Osteocyte (in vitro differentiated cells): ENCODE measurements at places on chromosomes 1 and 21. TPM values are rescaled to one million over a fixed set of nuclear protein-coding genes. Genes with fewer than 3 reads are reported as not detected.
A peak's percentile ranks its signal among the peaks of the same experiment; 100 is the strongest.

- no peak overlapping the region for H3K27ac ChIP-seq
- no peaks in the 10 kb centered on the region for H3K36me3 ChIP-seq
- no peak overlapping the region for H3K4me3 ChIP-seq
- no peaks in the 10 kb centered on the region for H3K4me1 ChIP-seq
- no peak for DNase-seq
Observed at GRCh38 chr1:75085931-75086330, 48.3 kb upstream of the LHX8 start.

GRCh38 chr1:115280064-115280463 lies 58.0 kb downstream of the NGF start:
- H3K4me3 ChIP-seq = no peak overlapping the region
- H3K36me3 ChIP-seq = peaks cover 4% of the 10 kb centered on the region
- H3K27ac ChIP-seq = peak overlapping the region; percentile 33
- H3K27me3 ChIP-seq = no peaks in the 10 kb centered on the region
- peaks cover 36% of the 10 kb centered on the region for H3K4me1 ChIP-seq

GRCh38 chr1:47031059-47031458 lies 7.6 kb downstream of the CYP4X1 start:
- peaks cover 2% of the 10 kb centered on the region for H3K27me3 ChIP-seq
- H3K27ac ChIP-seq = peak overlapping the region; percentile 19
- no peaks in the 10 kb centered on the region for H3K36me3 ChIP-seq
- no peak for DNase-seq
- peaks cover 20% of the 10 kb centered on the region for H3K4me1 ChIP-seq
- no peak overlapping the region for H3K4me3 ChIP-seq

GRCh38 chr21:42381347-42381984 lies 14.4 kb downstream of the TMPRSS3 start:
- DNase-seq = no peak
- peaks cover 16% of the 10 kb centered on the region for H3K27me3 ChIP-seq
- H3K4me3 ChIP-seq = no peak overlapping the region
- H3K36me3 ChIP-seq = peaks cover 2% of the 10 kb centered on the region
- H3K27ac ChIP-seq = no peak overlapping the region
- no peaks in the 10 kb centered on the region for H3K4me1 ChIP-seq

GRCh38 chr1:179080866-179081686 lies 794 bp upstream of the TOR3A start:
- H3K4me1 ChIP-seq = peaks cover 24% of the 10 kb centered on the region
- peak overlapping the region; percentile 90 for H3K27ac ChIP-seq
- H3K36me3 ChIP-seq = peaks cover 1% of the 10 kb centered on the region

DNA sequence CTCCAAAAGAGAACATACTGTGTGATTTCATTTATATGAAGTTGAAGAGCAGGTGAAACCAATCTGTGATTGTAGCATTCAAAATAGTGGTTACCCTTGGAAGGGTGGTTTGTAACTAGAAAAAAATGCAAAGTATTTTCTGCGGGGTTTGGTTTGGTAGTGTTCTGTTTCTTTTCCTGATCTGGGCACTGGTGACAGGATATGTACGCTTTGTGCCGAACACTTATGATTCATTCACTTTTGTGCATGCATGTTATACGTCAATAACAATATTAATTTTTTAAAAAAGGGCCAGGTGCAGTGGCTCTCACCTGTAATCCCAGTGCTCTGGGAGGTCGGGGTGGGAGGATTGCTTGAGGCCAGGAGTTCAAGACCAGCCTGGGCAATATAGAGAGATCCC lies 63.8 kb downstream of the CD34 start:
- no peak for DNase-seq
- peaks cover 20% of the 10 kb centered on the region for H3K4me1 ChIP-seq

DNA sequence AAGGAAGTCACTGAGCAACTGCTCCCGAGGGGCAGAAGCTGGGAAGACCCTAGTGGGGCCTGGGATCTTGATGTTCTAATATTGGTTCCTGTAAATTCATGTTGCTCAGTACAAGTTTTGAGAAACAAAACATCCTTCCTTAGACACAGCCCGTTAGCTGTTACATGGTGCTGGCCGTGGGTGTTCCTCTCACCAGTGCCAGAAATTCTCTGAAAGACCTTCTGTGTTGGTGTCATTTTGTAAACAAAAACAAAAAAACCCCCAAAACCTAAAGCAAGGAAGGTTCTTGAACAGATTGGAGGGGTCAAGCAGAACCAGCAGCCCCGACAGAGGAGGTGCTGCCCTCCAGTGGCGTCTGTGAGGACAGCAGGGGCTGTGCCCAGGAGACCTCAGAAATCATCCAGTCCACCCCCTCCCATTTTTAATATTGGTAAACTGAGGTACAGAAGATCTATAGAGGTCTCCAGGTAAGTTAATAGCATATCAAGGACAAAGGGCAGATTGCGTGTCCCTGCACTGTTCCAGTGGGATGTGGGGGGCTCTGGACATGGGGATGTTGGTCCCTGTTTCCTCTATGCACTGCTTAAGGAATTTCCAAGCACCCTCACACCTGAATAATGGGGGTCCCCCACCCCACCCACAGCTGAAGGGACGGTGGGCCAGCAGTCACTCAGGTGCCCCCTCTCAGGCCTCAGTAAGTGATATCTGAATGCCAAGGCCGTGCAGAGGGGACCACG lies 38.2 kb downstream of the SLC2A7 start:
- H3K36me3 ChIP-seq = no peaks in the 10 kb centered on the region
- H3K27me3 ChIP-seq = no peaks in the 10 kb centered on the region
- H3K4me1 ChIP-seq = peaks cover 13% of the 10 kb centered on the region
- DNase-seq = no peak
- H3K27ac ChIP-seq = no peak overlapping the region

- H3K27me3 ChIP-seq = no peaks in the 10 kb centered on the region
- H3K4me1 ChIP-seq = peaks cover 63% of the 10 kb centered on the region
- no peaks in the 10 kb centered on the region for H3K36me3 ChIP-seq
- H3K27ac ChIP-seq = peak overlapping the region; percentile 99
Observed at GRCh38 chr1:22749919-22750684, 39.5 kb downstream of the EPHB2 start.

GRCh38 chr1:246784621-246785493 lies 60.6 kb downstream of the SCCPDH start:
- H3K4me1 ChIP-seq = peaks cover 39% of the 10 kb centered on the region
- peaks cover 14% of the 10 kb centered on the region for H3K36me3 ChIP-seq
- H3K27me3 ChIP-seq = no peaks in the 10 kb centered on the region
- peak overlapping the region; percentile 75 for H3K27ac ChIP-seq
- peak overlapping the region; percentile 36 for H3K4me3 ChIP-seq

DNA sequence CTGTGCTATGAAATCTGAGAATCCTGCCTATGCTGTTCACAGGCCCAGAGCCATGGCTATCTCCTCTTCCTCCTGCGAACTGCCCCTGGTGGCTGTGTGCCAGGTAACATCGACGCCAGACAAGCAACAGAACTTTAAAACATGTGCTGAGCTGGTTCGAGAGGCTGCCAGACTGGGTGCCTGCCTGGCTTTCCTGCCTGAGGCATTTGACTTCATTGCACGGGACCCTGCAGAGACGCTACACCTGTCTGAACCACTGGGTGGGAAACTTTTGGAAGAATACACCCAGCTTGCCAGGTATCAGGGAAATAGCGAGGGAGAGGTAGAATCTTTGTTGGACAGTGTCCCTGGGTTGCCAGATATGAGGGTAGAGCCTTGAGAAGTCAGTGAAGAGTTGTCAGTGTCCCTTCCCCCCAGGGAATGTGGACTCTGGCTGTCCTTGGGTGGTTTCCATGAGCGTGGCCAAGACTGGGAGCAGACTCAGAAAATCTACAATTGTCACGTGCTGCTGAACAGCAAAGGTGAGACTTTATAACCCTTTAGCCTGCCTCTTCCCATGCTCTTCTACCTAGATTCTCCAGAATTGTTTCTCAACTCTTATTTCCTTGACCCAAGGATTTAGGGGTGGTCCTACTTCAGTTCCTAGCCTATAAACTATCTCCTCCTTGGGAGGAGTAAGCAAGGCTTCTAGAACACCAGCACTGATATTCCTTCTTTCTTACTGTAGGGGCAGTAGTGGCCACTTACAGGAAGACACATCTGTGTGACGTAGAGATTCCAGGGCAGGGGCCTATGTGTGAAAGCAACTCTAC lies 1.4 kb downstream of the NIT1 start:
- H3K27me3 ChIP-seq = no peaks in the 10 kb centered on the region
- no peak for DNase-seq
- peaks cover 41% of the 10 kb centered on the region for H3K4me1 ChIP-seq
- peak overlapping the region; percentile 94 for H3K27ac ChIP-seq
- H3K36me3 ChIP-seq = peaks cover 28% of the 10 kb centered on the region

DNA sequence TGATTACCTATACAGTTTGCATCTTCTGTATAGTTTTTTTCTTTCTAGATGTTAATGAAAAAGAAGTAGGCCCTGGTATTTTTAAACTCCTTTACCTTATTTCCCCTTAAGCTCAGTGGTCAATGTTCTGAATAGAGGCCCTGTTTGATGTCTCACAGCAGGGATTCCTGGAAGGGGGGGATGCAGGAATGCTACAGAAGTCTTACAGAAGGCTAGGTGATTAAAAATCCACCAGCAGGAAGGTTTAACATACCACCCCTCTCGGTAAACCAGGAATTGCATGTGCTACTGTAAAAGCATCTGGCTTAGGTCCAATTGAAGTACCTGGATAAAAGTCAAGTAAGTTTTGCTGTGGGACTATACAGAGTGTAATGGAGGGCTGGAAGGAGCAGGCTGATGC lies 78.3 kb downstream of the NOS1AP start:
- peaks cover 5% of the 10 kb centered on the region for H3K27me3 ChIP-seq
- no peak for DNase-seq
- no peak overlapping the region for H3K4me3 ChIP-seq
- H3K4me1 ChIP-seq = no peaks in the 10 kb centered on the region

DNA sequence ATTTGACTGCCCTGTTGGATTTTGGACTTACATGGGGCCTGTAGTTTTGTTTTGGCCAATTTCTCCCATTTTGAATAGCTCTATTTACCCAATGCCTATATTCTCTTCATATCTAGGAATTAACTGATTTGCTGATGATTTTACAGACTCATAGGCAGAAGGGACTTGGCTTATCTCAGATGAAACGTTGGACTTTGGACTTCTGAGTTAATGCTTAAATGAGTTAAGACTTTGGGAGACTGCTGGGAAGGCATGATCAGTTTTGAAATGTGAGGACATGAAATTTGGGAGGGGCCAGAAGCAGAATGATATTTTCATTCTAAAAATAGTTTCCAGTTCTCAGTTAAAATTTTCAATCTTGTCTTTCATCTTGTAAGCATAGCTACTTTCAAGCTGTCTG lies 222.3 kb downstream of the COP1 start:
- peaks cover 57% of the 10 kb centered on the region for H3K36me3 ChIP-seq
- H3K4me3 ChIP-seq = no peak overlapping the region
- no peak overlapping the region for H3K27ac ChIP-seq
- no peak for DNase-seq
- H3K27me3 ChIP-seq = no peaks in the 10 kb centered on the region

DNA sequence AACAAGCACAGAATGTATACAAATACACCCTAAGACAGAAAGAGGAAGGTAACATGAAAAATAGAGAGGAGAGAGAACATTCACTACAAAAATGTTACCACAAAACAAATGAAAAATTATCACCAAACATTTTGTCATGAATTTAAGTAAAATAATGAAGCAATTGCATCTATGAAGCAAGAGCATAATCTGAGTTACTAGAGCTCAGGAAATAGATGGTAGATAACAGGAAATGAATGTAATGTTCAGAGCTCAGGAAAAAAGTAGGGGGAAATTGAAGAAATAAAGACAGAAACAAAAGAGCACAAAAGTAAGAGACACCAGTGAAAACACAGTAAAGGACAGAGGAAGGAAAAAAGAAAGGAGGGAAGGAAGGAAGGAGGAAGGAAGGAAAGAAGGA lies 19.4 kb downstream of the SEC16B start:
- DNase-seq = no peak
- no peak overlapping the region for H3K4me3 ChIP-seq
- H3K27me3 ChIP-seq = no peaks in the 10 kb centered on the region

DNA sequence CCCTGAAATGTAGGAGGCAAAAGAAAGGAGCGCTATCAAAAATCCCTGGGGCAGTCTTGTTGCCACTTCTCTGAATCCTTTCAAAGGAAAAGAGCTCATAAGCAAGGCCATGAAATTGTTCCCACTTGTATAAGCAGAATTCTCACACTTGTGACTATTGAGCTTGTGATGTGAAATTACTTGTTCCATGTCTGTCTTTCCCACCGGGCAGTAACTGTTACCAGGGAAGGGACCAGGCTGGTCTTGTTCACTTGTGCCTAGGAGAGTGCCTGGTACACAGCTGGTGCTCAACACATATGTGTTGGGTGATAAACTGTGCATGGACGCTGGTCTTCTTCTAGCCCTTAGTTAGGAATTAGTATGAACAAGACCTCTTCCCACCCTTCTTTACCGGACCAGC lies 150.6 kb downstream of the CDC7 start:
- no peaks in the 10 kb centered on the region for H3K36me3 ChIP-seq
- DNase-seq = no peak
- peak overlapping the region; percentile 76 for H3K27ac ChIP-seq
- H3K4me1 ChIP-seq = peaks cover 27% of the 10 kb centered on the region
- H3K4me3 ChIP-seq = no peak overlapping the region

GRCh38 chr1:119449971-119450370 lies 35.0 kb downstream of the HSD3B2 start:
- H3K36me3 ChIP-seq = no peaks in the 10 kb centered on the region
- no peak overlapping the region for H3K27ac ChIP-seq
- peaks cover 5% of the 10 kb centered on the region for H3K27me3 ChIP-seq
- H3K4me3 ChIP-seq = no peak overlapping the region

- DNase-seq = no peak
- no peak overlapping the region for H3K4me3 ChIP-seq
- peak overlapping the region; percentile 87 for H3K27ac ChIP-seq
- peaks cover 52% of the 10 kb centered on the region for H3K4me1 ChIP-seq
- peaks cover 3% of the 10 kb centered on the region for H3K36me3 ChIP-seq
Observed at GRCh38 chr1:201937624-201938213, 8.6 kb downstream of the LMOD1 start.

Gene RAB7B
- total RNA-seq = 0.78 TPM in 2 replicates

Gene CDK18
- 3.0 and 4.5 TPM in 2 replicates for total RNA-seq

Gene UBQLN4
- total RNA-seq = 36.4 and 36.9 TPM in 2 replicates

Gene LHX8
- not detected in 2 replicates for total RNA-seq

Gene IL22RA1
- total RNA-seq = not detected in 2 replicates
